ENCODE measurements at places on chromosomes 11 and 22.

GRCh38 chr11:76625472-76626186 is 44.9 kb downstream of the LRRC32 start:
- DNase-seq: peak; percentile 17

DNA sequence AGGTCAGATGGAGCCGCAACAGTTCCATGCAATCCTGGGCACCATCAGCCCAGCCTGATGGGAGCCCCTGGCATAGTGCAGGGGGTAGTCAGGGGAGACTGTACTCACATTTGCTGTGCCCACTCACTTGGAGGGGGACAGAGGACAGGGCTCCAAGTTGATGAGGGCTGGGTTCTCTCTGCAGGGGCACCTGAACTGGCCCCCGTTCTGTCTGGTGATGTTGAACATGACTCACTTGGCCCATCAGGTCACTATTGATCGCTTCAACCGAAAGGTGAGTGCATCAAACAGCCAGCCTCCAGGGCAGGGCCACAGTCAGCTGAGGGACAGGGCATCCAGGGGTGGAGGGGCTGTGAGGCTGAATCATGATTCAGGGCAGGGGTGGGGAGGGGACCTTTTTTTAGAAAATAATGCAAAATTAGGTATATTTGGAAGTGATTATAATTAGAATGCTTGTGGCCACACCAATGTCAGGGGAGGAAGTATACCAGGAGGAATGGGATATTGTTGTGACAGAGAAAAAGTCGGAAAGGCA is 66.4 kb downstream of the OTOG start:
- no peak for DNase-seq

DNA sequence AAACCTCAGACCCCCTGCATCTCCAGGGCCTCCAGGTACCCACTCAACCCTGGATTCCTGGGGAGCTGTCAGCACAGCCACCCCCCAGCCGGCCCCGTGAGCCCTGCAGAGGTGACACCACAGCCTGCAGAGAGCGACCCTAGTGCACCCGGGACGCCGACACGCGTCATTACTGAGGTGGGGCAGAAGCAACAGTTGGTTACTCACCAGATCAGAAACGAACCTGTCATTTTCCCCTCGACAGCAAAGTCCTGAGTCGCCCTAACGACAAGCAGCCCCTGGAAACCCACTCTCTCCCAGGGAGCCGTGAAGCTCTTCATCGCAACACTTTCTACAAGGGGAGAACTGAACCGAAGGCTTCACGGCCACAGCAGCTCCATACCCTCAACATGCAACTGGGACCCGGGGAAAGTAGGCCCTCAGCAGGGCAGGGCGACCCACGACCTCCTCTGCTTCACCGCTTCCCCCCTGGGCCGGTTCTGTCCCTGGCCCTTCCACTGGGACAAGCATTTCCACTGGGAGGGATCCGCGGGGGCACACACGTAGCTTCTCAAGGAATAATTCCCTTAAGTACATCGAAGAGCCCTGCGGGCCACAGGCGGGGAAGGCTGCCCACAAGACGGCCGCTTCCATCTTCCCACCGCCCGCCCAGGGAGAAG is 1.6 kb downstream of the BRD1 start:
- peak; percentile 44 for DNase-seq

- no peak for DNase-seq
Measured at GRCh38 chr22:45650721-45651120, 20.9 kb upstream of the ATXN10 start.

DNA sequence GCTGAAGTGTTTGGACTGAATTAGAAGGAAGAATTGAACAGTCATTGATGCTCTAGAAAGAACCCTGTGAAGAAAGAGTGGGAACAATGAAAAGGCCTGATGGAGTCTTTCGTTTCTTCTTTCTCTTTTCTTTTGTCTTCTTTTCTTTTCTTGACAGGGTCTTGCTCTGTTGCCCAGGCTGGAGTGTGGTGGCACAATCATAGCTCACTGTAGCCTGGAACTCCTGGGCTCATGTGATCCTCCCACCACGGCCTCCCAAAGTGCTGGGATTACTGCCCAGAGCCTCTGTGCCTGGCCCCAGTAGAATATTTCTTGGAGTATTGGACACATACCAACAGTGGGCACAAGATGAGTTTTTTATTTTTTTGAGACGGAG is 1.1 kb downstream of the FEN1 start:
- no peak for DNase-seq

DNA sequence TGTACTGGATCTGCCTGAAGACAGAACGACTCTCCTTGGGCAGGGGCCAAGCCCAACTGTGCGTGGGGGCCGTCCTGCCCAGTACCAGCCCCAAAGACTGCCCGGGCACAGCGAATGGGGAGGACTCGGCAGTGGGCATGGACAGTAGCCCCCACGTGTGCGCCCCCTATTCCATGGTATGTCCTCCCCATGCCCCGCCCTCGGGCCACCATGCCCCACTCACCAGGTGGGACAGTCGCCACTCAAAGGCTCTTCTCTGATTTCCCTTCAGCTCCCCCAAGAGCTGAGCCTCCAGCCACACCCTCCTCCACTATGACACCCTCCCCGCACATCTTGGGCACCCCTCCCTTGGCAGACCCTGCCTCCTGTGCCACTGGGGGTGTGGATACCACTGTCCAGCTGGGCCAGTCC is 43.5 kb downstream of the GNB1L start:
- DNase-seq: no peak

DNA sequence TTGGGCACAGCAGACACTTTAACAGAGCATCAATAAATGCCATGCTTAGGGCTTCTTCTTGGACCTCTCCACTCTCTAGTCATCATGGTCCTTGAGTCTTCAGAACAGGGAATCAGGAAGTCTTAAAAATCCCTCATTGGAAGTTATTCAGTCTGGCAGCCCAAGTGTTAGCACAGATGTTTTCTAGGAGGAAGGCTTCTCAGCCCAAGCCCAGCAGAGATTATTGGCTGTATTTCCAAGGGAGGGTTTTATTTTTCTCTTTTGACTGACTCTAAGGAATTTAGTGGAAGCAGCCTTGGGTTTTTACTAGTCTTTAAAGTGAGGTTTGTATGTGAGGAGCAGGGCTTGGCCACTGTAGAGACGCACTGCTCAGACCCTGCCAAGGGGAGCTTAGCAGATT is 41.9 kb downstream of the CEP164 start:
- no peak for DNase-seq

DNA sequence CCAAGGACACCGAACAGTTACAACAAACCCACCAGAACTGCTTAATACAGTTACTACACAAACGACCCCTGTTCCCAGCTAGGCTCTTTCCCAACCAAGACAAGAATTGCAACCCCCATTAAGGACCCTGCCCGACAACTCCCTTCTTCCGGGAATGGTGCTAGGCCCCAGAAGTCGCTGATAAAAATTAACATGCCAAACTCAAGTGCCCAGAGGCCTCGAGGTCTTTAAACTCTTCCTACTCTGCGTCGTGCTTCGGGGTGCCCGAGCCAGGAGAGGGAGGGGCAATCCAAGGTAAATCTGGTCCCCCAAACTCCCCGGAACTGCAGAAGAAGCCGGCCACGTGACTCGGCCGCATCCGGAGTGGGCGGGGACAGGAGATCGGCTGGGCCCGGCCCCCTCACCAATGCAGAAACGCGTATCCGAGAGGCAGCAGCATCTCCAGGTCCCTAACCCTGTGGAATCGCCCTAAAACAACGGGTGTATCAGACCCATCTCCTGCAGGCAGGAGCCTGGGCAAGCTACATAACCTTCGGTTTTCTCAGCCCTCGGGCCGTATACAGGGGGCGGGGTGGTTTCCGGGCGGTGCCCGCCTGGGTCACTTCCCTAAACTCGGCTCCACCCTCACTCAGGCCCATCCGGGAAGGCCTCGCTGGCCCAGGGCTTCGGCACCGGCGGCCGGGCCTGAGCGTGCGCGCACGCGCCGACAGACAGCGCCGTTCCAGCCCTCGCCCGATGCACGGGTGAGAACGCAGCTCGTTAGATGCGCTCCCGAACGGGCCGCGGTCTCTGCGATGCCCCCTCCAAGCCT is 1.1 kb downstream of the CFL1 start:
- DNase-seq: peak; percentile 91

DNA sequence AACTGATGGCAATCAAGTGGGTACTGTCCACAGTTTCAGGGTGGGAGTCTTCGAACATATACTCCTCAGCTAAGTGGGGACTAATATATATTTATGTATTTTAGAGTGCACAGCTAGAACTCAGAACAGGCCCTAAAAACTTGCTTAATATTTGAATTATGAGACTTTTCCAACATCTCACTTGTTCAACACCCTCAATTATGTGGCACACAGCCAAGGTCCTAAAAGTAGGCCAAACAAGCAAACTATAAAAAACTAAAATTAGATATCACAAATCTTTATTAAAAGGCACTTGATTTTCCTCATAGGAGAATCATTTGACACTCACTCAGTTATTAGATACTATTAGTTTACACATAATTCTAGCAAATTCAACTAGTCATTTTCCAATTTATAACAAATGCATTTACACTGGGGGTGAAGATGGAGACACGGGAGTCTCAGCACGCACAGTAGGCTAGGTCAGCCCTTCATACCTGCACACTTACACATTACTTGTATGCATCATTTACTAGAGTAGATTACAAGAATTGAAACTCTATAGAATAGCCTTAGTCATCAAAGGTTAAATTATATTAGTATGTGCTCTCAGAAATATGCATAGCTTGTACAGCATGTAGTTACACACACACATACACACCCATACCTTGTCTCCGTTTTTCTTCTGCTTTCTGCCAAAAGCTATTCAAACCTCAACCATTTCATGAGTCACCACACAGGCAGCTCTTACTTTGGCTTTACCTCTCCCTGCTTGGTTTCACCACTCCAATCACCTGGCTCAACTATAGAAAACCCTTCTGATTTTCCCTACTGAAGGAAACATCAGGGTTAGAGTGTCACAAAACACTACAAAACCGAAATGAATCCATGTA is 171.5 kb downstream of the SBF2 start:
- no peak for DNase-seq

DNA sequence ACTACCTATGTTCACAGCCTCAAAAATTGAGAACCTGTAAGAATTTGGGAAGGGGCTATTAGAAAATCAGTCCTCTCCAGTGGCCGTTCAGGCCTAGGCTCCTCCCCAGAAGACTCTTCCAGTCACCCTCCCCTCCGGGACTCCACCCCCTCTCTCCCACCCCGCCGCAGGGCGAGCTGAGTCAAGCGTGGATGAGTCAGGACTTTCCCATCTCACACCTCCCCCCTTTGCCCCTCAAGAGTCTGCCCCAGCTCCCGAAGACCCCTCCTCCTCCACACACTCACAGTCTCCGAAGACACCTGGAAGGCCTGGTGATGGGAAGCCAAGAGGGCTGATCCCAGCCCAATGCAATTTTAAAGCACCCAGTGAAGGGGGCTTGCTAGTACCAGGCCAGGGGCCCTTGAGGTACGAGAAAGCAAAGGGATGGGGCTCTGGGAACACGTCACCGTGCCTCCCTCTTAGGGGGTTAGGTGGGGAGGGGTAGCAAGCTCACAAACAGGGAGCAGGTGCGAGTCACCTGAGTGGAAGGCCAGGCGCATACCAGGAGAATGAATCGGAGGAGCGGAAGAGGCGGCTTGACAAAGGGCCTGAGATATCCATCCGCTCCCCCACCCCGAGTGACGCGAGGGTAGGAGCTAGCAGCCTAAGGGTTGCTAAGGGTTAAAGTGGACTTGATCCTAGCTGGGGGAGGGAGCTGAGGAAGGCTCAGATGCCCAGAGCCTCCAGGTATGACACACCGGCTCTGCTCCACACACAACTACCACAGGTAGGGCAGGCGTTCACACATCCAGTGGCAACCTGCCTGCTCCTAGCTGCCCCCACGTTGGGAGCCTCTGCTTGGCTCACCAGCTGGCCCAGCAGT is 13.6 kb downstream of the BCL9L start:
- DNase-seq: peak; percentile 51

GRCh38 chr11:95720195-95720594 is 69.4 kb downstream of the FAM76B start:
- no peak for DNase-seq

DNA sequence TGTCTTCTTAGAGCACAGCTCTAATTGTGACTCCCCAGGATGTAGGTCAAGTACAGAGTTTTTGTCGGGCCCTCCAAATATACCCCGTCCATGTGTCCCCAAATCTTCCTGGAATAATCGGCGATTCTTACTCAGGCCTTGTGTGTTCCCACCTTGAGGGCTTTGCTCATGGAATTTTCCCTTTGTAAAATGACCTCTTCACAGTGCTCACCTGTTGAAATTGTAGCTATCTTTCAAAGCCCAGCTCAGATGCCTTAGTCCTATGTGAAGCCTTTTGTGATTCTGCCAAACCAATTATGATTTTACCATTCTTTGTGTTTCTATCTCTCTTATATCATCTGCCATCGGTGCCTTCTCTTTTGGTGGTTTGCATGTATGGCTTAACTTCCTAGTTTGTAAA is 30.1 kb upstream of the RAG2 start:
- DNase-seq: no peak

GRCh38 chr11:134584706-134585445 is 172.8 kb upstream of the B3GAT1 start:
- DNase-seq: peak; percentile 41

GRCh38 chr22:28514321-28514821 is 165.3 kb downstream of the TTC28 start:
- DNase-seq: no peak

DNA sequence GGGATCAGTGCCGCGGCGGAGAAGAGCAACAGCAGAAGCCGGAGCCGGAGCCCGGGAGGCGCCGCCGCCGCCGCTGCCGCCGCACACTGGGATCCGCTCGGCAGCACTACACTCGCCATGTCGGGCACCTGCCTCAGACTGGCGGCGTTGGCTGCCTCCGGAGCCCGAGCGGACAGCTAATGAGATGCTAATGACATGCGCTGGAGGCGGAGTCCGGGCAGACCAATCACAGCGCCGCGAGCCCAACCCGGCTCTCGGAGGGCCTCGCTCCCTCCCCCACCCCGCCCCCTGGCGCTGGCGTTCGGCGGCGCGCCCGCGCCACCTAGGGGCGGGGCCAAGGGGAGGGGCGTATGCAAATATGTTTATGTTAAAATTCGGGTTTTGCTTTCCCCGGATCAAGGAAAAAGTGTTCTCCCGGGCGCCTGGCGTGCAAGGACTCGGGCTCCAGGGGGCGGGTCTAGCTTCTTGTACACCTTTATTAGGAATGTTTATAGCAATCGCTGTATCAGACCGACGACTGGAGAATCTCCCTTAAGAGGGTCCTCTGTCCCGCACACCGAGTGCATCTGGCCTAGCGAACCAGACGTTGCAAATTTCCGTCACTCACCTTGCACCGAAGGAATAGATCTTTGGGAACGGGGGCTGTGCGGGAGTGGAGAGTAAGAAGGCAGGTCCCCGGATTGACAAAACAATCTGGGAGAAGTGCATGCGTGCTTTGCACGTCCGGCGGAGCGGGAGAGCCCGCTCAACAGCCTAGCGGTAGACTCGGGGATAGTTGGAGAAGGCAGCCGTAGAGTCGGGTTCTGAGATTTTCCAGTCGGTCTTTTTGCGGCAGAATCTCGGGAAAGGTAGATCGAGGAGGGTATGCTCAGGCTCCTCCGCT is at the start of gene CADM1:
TSS of gene CADM1 (minus strand) at position 140 of the 883 bp plus-strand sequence.
- DNase-seq: peak; percentile 60

DNA sequence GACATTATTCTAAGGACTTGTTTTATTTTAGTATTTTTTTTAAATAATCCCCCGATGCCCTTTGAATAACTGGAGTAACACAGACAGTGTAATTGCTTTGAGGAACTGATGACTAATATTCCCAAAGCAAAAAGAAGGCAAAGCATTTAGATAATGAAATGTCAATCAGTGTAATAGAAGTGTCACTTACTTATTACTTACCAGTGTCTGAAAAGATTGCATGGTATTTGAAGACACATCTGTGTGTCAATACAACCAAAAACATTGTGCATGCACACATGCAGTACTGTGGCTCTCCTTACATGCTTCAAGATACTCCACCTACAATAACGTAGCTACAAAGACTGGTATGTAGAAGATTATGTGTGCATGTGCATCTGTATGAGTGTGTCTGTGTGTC is 264.0 kb upstream of the ANO5 start:
- DNase-seq: no peak
